Foreskin keratinocyte (primary cell): ENCODE measurements at places on chromosomes 5 and 9.
A peak's percentile ranks its signal among the peaks of the same experiment; 100 is the strongest.

DNA sequence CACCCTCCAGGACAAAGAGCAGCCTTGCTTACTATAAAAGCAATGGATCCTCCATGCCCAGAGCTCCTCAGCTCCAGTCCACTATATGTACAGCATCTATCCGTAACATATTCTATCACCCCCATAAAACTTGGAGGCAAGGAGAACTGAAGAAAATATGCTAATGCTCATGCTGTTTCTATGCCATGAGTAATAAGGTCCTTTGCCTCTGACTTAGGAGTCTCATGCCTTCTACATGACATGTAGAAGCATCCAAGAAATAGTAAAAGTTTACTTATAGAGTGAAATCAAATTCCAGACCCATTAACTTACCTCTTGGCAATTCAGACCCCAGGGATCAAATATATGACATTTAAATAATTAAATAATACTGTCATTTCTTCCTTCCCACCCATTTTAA, 33.7 kb downstream of the SSBP2 start:
- DNase-seq, result no peak

DNA sequence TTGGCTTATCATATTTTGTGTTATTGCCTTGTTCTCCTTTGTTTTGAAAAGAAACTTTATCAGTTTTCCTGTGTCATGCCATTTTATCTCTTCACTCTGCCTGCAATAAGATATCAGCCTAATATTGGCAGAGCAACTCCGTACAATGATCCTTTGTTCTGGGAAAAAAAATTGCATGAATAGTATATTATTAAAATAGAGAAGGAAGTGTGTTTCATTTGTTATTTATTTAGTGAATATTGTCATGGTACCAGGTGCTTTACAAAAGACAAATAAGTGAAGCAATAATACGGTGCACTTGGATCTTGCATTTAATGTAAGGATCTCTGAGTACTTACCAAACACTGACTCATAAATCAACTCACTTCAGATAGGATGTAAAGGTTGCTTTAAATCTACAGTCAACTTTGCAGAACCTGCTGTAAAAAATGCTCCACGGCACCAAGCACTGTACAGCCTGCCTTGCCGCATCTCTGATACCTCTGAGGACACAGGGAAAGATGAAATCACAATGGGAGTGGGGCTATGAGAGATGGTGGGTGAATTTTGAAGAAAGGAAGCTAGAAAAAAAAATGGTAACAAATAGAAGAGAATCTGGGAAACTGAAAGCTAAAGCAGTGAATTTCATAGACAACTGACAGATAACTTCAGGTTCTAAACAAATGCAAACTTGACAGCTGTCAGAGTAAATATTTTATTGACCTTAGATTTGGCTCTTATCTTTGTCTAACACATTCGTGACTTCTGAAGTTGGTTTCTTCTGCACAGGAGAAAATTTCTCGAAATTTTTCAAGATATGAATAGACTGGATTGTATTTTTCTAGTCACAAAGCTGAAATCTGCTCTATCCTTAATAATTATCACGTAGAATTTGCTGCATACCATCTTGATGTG, 232.1 kb downstream of the ENC1 start:
- peak; percentile 73 for DNase-seq

DNA sequence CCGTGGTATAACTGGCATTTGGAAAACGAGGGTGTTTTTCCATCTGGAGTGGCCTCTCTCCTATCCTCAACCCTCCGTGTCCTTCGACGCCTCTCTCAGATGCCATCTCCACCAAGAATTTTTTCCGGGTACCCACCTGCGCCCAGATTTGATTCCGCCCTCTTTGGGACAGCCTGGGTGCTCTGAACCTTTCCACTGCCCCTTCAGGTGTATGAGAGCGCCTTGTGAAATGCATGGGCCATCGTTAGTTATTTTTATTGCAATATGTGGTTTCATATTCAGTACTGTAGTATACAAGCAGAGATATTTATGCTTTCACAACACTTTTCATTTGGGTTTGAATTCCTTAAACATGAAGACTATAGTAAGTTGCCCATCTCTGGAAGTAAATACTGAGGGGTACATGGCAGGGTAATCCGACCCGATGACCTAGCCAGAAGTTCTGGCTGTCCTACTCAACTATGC, 78.2 kb upstream of the IFNE start:
- DNase-seq, result no peak

- DNase-seq, result no peak
Observed at GRCh38 chr5:127297348-127298035, 6.9 kb downstream of the MEGF10 start.

DNA sequence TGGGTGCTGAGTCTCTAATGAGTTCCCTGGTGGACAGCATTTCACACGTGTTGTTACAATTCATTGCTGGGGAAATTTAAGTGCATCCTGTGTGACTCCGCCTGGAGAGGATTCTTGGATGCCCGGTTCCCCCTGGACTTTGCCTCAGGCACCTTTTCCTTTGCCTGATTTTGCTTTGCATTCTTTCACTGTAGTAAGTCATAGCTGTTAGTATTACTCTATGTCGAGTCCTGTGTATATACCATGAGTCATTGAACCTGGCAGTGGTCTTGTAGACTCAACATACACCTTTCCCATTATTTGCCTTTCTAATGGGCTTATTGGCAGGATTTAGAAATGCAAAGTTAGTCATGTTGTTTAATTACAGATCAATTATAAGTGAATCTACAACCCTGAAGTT, 81.9 kb upstream of the DHFR start:
- peak; percentile 91 for DNase-seq

DNA sequence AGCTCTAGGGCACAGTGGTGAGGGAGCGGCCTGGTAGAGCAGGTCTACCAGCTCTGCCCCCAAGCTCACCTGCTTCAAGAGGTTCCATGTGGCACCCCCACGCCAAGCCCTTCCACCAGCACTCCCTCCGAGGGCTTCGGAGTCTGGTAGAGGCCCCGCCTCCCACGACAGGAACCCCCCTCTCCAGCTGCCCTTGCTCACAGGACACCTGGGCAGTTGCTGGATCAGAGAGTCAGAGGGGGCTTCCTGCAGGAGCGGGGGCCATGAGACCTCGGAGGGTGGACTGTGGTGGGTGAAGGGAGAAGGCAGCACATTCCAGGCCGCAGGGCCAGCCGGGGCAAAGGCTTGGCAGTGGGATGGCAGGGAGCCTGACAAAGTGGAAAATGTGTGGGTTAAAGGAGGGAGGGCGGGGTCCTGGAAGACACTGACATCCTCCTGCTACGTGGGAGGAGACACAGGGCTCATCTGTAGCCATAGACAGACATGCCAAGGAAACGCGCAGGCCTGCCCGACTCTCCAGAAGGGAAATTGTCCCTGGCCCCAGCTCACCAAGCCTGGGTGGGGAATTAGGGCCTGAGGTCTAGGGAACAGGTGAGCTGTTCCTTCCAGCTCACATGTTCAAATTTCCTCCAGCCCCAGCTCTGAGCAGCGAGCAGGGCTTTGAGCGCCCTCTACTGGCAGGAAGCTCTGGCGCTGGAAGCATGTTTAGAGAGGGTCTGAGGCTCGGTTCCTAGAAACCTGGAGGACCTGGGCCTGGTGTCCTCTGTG, 74.2 kb downstream of the NTNG2 start:
- no peak for DNase-seq

DNA sequence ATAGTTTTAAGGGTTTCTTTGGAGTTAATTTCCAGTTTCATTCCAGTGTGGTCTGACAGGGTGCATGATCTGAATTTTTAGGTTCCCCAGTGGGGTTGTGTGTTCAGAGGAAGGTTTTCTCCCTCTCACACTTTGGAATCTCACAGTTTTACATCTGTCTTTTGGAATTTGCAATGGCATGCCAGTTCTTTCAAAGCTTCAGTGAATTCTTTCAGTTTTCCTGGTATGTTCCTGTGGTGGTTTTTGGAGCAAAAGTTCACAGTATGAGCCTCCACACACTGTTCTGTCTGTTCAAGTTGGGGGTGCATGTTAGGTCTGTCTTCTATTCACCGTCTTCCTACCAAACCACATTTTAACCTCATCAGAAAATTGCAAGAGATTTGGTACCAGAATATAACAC, 624.2 kb downstream of the KCTD16 start:
- no peak for DNase-seq

- DNase-seq, result no peak
Observed at GRCh38 chr5:31215236-31215635, 21.8 kb downstream of the CDH6 start.

- no peak for DNase-seq
Observed at GRCh38 chr5:161751265-161751664, 65.7 kb downstream of the GABRA6 start.

DNA sequence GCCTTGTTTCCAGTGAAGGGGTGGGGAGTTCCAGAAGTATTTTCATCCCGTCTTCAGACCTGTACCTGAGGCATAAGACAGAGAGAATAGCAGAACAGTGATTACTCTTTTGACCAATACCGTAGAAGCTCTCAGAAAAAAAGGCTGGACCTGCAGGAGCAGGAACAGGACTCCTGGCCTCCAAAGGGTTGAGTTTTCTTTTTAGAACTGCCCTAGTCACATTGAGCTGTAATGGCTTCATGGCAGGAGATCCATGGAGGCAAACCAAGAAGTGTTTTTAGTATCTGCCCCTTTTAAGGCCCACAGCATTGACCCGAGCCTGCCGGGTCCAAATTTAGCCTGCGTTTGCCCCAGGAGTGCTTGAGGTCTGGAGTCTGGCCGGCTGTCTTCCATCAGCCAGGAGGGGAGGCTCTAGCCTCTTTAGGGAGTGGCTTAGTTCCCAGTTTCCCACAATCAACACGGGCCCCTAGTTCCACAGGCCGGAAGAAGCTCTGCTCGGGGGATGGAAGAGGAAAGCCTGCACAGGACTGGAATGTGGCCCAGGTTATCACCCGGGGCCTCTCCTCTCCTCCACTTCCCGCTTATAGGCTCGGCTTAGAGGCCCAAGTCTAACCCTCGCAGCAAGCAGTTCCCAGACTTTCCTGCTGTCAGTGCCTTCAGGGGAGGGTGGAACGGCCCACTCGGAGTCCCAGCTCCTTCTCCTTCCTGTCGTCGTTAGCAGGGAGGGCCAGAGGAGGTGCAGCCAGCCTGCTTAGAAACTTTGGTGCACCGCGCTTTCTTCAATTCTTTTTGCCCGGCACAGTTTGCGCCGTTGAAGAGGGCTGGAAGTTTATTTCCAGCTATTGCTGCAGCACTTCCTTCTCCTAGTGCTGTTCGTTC, 80.7 kb downstream of the C9orf152 start:
- DNase-seq, result no peak

- peak; percentile 55 for DNase-seq
Observed at GRCh38 chr5:146079695-146080373, 25.5 kb downstream of the PLAC8L1 start.

DNA sequence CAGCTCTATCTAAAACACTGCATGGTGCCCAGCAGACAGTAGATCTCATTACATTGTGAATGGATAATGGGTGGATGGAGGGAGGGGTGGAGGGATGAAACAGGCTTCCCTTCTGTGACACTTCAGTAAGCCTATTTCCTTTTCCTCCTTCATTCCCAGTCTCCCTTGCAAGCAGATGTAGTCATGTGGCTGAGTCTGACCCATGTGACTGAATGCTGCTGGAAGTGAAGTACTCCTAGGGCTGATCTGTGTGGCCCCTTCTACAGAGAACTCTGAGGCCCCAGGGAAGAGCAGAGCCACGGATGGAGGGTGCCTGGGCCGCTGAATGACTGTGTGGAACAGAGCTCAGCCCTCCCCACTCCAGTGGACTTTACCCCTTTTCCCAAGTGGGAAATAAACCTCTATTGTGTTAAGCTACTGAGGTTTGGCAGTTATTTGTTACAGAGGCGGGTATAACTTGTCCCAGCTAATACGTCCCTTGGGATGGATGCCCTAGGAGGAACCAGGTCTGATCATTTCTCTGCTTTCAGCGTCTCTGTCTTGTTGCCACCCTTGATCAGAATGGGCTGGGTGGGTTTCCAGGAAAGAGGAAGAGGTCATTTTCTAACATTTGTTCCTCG, 176.1 kb upstream of the MVB12B start:
- DNase-seq, result no peak

GRCh38 chr5:39757131-39757530, 332.4 kb upstream of the DAB2 start:
- DNase-seq, result no peak

DNA sequence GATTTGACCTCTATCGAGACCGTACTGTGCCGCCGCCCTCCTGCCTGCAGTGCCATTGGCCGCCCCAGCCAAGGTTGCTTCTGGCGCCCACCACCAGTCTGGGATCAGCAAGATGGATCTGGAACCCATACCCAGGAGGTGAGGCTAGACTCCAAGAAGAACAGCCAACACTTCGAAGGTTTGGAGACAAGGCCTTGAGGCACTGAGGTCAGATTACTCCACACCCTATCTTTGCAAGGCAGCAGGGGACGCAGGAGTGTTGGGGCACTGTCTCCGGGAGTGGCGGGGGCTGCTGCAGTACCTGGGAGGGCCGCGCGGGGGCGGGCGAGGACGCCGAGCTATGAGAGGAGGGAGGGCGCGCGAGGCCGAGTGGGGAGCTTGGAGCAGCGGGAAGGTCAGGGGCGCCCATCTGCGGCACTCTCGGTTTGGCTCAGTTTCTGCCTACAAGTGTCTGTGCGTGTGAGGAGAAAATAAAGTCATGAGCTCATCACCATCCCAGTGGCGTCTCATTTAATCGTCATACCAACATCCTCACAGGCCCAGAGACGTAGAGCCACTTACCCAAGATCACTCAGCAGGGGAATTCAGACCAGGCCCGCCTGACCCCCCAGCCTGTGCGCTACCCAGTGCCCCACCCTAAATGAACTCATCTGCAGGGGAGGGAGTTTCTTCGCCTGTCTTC, 20.5 kb upstream of the PSD2 start:
- no peak for DNase-seq

GRCh38 chr5:33272288-33272687, 168.5 kb upstream of the TARS1 start:
- peak; percentile 94 for DNase-seq

DNA sequence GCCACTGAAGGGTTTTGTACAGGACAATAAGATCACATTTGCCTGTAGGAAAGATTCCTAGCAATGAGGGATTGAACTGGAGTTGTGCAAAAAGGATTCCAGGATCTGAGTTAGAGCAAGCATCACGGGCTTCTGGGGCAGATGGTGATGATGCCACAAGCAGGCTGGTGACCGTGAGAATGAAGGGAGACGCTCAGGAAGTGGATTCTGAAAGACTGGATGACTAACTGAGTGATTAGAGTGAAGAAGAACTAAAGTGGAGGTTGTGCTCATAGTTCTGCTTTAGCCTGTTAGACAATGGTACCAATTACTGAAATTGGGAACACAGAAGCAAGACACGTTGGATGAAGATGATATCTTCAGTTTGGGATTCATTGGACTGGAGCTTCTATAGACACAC, 168.2 kb downstream of the CD180 start:
- no peak for DNase-seq

GRCh38 chr5:89411891-89412290, 528.9 kb upstream of the MEF2C start:
- DNase-seq, result no peak

GRCh38 chr9:111876179-111876578, 20.4 kb upstream of the UGCG start:
- no peak for DNase-seq

GRCh38 chr5:101024299-101024698, 121.2 kb upstream of the ST8SIA4 start:
- DNase-seq, result no peak
